Spinal cord (tissue), 10 donors: ENCODE measurements at places on chromosomes 6 and 20. TPM values are rescaled to one million over a fixed set of nuclear protein-coding genes. Genes with fewer than 3 reads are reported as not detected.

DNA sequence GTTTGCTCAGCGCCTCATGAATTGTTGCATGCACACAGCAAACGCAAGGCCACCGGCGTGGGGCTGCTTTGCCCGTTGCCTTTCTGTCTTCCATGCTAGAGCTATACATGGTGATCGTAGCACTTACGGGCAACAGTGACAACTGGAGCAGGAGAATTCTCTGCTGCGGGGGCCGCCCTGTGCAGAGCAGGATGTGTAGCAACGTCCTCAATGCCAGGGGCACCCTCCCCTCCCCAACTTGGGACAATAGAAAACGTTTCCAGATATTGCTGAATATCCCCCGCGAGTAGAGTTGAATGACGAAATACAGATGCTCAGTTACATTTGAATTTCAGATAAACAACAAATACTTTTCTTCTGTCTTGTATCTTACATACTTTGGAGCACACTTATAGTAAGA, 198.7 kb downstream of the TFAP2C start:
- no peak for DNase-seq

GRCh38 chr20:48451401-48451800, 376.4 kb downstream of the PREX1 start:
- DNase-seq, result no peak

DNA sequence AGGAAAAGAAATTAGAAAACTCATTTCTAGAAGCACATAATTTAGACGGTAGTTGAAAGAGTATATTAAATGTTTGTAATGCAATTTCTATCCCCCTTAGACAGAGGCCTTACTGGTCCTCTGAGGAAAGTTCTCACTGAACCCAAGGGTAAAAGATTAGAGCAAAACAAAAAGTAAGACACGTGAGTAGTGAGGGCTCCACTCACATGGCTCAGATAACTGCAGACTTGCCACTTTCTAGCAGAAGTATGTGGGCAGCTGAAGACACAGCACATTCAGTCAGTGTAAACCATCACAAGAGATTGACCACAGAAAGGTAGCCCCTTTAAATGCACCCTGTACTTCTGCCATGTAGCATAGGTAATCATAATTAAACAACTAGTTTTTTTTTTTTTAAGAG, 193.8 kb downstream of the BTBD9 start:
- no peak for DNase-seq

GRCh38 chr20:50859161-50859560, 64.3 kb downstream of the BCAS4 start:
- DNase-seq, result no peak

- DNase-seq, result no peak
Measured at GRCh38 chr20:61731363-61732181, 334.1 kb downstream of the TAF4 start.

DNA sequence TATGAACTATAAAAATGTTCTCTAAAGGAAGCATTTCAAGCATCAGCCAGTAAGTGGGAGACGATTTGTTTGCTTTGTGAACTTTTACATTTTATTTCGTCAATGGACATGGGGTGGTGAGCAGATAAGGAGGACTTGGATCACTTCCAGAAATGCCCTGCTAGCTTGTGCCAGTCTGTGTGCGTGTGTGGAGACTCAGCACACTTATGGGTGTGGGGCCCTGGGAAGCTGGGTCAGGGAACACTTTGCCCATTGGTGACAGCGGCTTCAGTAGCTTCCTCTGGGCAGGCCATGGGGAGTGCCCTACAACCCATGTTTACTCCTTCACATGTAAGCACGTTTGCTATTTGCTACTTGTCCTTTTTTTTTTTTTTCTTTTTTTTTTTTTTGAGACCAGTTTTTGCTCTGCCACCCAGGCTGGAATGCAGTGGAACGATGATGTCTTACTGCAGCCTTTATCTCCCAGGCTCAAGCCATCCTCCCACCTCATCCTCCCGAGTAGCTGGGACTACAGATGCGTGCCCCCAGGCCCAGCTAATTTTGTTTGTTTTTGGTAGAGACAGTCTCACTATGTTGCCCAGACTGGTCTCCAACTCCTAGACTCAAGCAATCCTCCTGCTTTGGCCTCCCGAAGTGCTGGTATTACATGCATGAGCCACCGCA, 24.2 kb downstream of the PRDM1 start:
- no peak for DNase-seq

- no peak for DNase-seq
Measured at GRCh38 chr20:38108438-38108985, 56.6 kb downstream of the TGM2 start.

- DNase-seq, result no peak
Measured at GRCh38 chr6:133548423-133549159, 307.4 kb downstream of the EYA4 start.

GRCh38 chr6:78701407-78701806, 165.9 kb upstream of the IRAK1BP1 start:
- no peak for DNase-seq

GRCh38 chr6:21885532-21886114, 292.1 kb downstream of the SOX4 start:
- DNase-seq, result peak; percentile 43

- no peak for DNase-seq
Measured at GRCh38 chr20:328027-328974, 2.9 kb downstream of the SOX12 start.

DNA sequence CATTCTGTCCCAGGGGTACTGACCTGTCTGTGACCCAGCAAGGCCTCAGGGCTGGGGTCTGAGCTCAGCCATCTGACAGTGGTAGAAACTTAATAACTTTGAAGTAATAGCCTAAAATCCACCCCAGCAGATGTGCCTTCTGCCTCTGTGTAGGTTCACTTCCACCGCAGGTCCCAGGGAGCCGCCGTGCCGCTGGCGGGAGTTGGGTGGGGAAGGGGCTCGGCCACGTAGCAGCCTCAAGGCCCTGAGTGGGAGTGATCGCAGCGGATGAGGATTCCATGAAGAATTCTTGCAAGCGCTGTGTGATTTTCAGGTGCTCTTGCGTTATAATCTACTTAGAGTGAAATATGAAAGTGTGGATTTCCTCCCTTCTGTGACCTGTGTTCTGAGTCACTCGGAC, 163.7 kb downstream of the DTNBP1 start:
- no peak for DNase-seq

GRCh38 chr6:17305219-17306001, 24.2 kb downstream of the RBM24 start:
- DNase-seq, result no peak

DNA sequence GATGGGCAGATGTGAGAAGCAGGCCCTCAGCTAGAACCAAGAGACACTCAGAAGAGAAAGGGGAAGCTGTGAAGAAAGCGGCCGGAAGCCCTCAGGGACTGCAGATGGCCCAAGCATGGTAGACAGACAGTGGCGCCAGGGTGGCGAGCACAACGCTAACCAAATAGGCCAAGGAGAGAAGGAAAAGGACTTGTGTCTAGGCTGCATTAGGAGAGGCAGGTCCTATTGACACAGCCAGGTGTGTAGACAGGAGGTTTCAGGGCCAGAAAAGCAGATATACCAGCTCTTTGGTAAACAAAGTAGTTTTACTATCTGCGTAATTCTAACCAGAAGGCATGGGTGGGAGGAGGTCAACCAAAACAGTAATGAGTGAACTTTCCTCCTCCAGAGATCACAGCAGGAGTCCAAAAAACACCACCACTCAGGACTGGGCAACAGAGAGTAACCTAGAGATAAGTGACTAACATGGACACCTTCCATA, 15.8 kb upstream of the MAP7 start:
- DNase-seq, result no peak

- peak; percentile 52 for DNase-seq
Measured at GRCh38 chr20:46757754-46758678, 48.6 kb downstream of the SLC2A10 start.

DNA sequence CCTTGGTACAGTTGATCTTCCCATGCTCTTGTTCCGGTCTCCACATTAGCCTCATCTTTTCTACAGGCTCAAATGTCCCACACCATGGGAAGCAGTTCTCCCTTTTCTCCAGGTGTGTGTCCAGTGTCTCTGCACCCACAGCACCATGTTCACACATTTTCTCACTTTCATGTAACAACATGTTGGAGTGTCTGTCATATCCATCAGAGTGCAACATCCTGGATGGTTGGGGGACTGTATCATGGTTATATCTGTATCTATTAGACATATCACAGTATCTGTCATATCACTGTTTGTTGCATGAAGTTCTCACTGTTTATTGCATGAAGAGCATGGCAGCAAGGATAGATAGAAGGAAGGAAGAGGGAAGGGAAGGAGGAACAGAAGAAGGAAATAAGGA, 635.6 kb downstream of the EPM2A start:
- no peak for DNase-seq

DNA sequence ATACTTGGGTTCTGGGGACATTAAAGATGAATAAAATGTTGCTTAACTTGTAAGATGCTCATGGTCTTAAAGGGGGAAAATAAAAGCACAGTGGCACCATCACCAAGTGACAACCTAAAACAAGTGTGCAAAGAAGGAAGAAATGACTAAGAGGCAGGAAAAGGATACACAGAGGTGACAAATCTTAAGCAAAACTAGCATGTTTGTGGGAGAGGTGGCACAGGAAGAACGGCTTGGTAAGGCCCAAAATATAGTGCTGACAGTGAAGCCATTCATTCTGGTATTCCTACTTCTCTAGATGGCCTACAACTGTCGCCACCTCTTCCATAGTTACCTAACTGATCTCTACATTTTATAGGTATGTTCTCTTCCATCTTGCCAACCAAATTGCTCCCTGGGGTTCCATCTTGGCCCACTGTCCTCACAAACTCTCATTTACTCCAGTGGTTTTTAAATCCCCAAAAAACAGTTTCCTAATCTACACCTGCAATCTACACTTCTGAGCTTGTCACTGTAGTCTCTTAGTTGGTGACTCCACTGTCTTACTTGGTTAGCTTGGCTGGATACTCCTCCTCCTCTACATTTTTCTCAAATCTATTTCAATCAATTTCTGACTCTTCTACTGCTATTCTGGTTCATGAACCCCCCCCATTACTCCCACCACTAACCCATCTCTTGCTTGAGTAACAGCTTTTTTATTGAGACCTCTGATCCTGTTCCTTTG, 33.5 kb downstream of the FAM8A1 start:
- DNase-seq, result no peak

- no peak for DNase-seq
Measured at GRCh38 chr20:25038103-25038410, 19.9 kb downstream of the ACSS1 start.

DNA sequence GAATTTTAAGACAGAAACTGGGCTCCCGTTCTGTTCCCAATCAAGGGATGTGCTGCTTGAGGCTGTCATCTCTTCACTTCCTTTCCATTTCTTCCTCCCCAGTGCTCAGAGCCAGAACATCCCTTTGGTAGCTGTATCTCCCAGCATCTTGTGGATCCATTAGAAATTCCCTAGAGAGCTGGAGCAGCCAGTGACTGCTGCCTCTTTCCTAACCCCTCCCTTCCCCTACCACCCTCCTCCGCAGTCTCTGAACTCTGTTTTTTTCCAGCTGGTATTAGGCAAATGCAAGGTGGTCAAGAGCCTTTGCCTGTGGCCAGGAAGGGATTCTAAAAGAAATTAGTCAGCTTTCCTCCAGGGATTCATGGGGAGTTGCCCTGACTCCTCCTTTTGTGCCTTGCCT, 208.0 kb downstream of the EYA2 start:
- no peak for DNase-seq

DNA sequence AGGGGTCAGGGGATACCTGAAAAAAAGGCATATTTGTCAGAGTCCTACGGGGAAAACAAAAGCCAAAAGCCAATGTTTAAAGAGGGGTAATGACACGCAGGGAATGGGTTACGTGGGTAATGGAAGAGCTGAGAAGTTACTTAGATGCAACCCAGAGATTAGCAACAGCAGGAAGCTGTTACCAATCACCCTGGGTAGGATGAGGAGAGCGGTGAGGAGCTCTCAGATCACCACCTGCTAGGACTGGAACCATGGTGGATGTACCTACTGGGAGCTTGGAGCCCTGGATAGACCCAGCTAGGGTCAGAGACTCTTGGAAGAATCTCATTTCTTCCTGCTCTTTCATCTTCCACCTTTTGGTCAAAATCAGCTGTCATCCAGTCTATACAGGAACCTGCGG, 51.2 kb upstream of the RNF24 start:
- DNase-seq, result no peak

DNA sequence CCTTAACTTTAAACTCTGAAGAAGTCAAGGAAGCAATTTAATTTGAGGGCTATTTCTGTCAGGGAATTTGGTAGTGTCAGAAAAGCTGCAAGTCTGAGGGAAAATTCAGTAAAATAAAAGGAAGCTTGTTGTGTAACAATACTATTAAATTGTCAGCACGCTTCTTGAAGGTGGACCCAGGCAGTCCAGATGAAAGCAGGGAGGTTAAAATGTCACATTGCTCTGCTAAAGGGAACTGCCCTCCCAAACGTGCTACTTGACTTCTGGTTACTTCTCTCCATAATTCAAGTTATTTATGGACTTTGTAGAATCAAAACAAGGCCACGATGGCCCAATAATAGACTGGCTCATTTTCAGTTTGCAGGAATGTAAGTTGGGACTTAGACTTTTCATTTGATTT, 28.2 kb upstream of the ARMC2 start:
- no peak for DNase-seq

GRCh38 chr20:54063992-54064676, 6.3 kb downstream of the BCAS1 start:
- DNase-seq, result no peak

DNA sequence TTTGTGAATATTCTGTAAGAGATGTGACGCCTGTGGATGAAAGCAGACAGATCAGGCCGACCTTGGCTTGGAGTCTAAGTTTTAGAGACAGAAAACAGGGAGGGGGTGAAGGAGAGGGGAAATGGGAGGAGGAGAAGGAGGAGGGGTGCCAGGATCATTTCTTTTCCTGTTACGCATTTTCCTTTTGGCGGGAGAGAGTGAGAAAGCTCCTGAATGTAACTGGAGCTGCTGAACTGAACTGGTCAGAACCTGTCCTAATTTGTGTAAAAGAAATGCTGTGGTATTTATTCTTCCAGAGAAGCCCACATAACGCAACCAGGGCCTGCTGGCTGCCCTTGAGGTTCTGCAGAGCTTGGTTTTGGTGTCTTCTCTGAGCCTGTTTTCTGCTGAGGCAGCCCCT, 41.9 kb downstream of the UTRN start:
- DNase-seq, result no peak

FBXO5 gene
- total RNA-seq, result 13.8 TPM

KCNQ5 gene
- 2.4 TPM for total RNA-seq

RAD21L1 gene
- 0.10 TPM for total RNA-seq

LY6G6F gene
- not detected for total RNA-seq

SCUBE3 gene
- 7.7 TPM for total RNA-seq

ZKSCAN4 gene
- 10.2 TPM for total RNA-seq

COX4I2 gene
- 5.4 TPM for total RNA-seq

REV3L gene
- 120 TPM for total RNA-seq

ARMH2 gene
- not detected for total RNA-seq
